ENCODE measurements at places on chromosomes 16 and 17.

DNA sequence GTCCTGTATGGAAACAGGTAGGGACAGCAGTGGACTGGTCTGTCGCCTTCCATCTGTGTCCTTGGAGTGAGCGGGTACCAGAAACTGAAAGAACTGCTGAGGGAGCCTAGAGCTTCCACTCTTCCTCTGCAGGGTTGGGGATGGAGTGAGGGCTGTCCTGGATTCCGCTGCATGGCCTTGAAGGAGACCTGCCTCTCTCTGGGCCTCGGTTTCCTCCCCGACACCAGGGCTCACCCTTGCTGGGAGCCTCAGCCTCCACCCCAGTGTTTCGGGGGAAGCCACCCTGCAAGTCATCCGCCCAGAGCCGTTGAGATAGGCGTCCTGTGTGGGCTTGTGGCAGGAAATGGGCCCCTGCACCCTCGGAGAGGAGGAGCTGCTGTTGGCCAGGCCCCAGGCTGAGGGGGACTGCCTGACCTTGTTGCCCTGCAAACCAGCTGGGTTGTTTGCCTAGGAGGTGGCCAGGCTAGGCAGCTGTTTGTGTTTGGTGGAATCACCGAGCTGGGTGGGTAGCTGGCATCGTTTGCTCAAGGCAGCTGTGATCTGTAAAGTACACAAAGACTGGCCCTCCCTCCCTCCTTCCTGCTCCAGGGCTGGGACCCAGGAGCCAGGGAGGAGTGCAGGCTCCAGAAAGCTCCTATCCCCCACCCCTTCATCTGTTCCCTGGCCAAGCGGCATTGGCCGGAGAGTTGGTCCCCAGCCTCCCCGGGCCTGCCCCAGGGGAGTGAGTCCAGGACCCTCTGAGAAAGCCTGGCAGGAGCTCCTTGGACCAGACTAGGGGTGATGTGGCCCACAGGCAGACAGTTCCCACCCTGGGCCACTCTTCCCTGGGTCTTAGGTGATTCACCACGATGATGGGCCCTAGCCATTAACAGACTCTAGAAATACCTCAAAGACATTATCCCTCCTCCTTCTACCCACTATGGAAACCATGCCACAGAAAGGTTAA, 1.3 kb downstream of the RAB37 start:
- DNase-seq, result peak; percentile 79

- DNase-seq, result no peak
Observed at GRCh38 chr17:79424471-79425185, 186.2 kb downstream of the RBFOX3 start.

- no peak for DNase-seq
Observed at GRCh38 chr17:49213399-49213798, 2.9 kb downstream of the ABI3 start.

GRCh38 chr17:7515911-7516610, 31.9 kb downstream of the POLR2A start:
- no peak for DNase-seq

DNA sequence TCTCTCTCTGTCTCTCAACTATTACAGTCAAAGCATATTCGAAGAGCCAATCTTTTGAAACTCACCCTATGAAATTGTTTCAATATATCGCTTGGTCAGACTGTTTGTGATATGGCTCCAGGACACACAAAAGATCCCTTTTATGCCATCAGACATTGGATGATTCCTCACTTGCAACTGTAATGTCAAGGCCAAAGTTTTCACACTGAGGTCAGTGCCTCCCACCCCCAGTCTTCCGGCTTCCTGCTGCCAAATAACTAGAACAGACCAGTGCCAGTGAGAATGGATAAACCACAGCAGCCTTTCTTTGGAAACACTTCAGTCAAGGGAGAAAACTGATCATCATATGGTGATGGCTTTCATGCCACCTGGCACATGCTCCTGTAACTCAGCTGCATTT, 321.9 kb upstream of the ZFHX3 start:
- no peak for DNase-seq

- DNase-seq, result no peak
Observed at GRCh38 chr16:87733190-87733589, 32.6 kb downstream of the KLHDC4 start.

GRCh38 chr17:15380446-15380845, 39.0 kb upstream of the TEKT3 start:
- no peak for DNase-seq

DNA sequence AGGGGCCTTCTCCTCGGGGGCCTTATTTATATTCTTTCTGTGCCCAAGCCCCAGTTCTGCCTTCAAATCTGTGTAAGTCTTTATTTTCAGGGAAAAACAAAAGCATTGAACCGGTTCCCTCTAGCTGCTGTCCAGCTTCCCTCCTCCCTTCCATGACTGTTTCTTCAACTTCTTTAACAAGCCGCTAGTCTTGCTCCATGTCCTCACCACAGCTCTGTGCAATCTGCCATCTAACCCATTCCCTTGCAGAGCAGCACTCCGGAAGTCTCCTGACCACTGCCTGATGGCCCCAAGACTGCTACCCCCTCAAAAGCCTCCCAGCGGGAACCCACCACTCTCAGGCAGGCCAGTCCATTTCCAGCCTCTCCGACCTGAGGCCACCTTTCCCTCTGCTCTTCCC, 16.9 kb downstream of the EMC8 start:
- no peak for DNase-seq

GRCh38 chr16:83615953-83616350, 191.8 kb upstream of the HSBP1 start:
- no peak for DNase-seq

DNA sequence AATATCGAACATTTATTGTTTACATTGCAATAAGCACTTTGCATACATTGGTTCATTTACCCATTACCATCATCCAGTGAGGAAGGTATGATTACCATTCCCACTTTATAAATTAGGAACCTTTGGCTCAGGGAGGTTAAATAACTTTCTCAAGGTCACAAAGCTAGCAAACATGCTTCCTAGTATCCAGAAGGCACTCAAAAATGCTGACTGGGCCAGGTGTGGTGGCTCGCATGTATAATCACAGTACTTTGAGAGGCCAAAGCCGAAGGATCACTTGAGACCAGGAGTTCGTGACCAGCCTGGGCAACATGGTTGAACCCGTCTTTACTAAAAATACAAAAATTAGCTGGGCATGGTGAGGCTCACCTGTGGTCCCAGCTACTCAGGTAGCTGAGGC, 259.6 kb downstream of the TMEM114 start:
- no peak for DNase-seq

DNA sequence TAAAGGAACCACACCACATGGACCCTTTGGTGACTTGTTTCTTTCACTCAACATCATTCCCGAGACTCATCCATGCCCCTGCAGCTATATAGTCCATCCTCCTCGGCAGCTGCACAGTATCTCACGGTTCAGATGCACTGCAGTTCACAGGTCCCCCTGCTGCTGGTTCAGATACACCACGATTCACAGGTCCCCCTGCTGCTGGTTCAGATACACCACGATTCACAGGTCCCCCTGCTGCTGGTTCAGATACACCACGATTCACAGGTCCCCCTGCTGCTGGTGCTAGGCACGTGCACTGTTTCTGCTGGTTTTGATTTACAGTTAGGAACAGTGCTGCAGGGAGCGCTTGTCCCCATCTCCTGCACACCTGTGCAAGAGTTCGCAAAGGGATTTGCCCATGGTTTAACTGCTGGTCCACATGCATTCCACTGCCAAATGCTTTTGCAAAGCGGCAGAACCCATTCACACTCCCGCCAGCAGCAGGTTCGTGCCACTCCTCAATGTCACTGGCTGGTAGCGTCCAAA, 3.8 kb downstream of the HSDL1 start:
- no peak for DNase-seq

DNA sequence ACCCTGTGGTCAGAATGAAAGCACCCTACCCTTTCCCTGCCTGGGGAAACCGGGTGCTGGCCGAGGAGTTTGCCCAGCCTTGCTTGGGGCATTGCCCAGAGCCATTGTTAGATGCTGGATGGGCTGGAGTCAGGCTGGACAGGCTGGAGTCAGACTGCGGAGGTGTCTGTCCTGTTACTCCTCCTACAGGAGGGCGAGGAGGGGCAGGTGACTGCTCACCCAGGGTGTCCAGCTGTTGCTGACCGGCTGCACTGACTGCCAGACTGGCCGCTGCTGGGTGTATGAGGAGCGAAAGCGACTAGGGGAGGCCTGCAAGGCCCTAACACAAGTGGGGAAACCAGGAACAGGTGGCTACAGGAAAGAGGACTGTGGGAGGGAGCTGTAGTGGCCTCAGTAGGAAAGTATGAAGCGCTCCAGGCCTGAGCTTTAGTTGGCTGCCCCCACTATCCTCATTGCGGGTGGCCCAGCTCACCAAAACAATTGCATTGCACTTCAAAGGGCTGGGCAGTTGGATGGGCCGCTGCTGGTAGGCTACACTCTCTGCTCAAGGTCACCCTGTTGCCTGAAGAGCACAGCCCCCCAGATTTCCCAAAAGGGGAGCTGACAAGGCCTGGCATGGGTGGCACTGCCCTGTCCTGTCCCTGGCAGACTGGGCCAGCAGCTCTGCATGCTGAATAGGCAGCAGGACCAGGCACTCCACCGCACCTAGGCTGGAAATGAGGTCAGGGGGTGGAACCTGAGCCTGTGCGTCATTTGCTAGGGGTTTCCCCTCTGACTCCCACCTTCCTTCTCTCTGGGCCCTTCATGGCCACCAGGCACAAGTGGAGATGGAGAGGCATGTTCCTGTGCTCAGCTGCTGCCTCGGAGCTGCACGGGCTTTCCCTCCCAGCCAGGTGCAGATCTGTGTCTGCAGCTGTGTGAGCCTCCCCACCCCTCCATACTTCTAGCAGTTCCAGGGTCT, 18.4 kb downstream of the LDHD start:
- DNase-seq, result peak; percentile 83

DNA sequence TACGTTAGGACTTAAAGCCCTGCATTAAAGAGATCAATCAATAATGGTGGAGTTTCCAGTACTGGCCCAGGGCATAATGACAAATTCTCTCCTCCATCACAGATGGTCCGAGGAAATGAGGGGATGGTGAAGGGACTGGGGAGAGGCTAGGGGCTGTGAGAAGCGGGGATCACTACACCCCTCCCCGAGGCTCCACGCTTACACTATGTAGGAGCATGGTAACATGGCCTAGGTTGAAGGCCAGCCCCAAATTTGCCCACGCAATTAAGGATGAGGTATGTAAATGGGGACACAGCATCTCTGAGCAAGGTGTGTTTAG, 8.0 kb upstream of the AKTIP start:
- no peak for DNase-seq

DNA sequence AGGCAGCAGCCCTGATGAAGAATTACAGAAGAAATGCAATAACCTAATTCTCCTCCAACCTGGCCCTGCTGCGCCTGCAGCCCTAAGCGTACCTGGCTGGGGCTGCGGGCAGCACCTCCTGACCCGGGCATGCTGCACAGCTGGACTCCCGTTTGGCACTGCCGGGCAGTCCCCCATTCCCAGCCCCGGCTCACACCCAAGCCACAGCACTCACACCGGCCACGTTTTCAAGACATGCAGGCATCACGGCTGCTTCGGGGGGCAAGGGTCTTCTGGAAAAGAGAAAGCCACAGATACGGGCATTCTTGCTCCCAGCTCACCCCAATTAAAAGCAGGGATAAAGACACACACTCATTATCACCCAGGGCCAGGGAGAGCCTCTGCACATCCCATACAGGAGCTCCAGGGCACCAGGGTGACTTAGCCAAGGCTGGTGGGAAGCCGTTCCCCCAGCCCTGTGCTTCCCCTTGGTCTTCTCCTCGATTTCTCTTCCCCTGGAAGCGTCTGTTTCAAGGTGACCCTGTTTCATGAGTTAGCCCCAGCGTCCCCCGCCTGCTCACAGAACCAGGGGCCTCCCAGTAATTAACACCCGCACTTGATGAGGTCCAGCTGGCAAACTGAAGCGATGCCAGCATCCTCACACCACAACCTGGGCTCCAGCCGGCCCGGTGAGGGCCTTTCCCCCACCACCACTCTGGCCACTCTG, 216.7 kb downstream of the C16orf78 start:
- no peak for DNase-seq

DNA sequence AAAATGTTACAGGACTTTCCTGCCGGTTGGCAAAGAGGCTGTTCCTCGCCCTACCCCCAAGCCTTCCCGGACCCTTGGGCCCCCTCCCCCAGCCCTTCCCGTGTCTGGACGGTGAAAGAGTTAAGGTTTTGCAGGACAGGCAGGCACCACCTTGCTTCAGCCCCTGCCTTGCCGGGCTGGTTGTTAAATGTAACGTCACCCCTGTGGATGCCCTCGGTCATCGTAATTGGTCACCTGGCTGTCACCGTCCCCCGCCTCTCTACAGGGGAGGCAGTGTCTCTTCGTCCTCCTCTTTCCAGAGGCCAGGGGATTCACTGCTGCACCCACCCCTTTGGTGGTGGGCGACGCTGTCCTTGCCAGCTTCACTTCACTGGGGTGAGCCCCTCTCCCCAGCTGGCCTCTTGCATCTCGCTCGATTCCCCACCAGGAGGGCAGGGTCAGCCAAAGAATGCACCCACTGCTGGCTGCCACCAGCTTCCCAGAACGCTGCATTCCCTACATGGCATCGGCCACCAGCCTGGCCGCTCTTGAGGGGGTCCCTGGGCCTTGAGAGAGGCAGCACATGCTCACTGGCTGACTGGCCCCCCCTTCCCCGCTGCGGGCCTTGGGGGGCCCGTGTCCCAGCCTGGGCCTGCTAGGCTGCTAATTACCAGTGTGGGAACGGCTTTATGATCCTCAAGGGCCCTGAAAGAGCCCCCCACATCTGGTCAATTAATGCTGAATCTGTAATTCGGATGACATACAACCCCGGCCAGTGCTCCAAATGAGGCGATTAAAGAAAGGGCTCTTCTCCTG, 25.2 kb upstream of the GSE1 start:
- no peak for DNase-seq

GRCh38 chr16:54792811-54793210, 137.9 kb upstream of the IRX5 start:
- no peak for DNase-seq

DNA sequence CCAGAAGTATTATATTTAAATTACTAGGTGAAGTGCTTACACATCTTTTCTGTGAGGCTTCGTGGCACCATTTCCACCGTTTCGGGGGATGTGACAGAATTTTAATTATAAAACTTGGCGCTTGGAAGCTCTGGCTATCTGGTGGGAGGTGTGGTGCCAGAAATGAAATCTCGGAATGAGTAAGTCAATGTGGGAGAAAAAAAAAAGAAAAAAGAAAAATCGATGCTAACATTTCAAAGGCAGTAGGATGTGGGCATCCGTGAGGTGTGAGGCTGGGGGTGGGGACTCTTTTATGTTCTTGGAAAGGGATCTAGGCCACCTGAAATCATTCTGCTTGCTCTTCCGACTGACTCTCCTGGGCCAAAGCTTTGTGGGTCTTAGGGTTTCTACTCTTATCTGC, 21.9 kb downstream of the CPPED1 start:
- DNase-seq, result peak; percentile 8

- DNase-seq, result no peak
Observed at GRCh38 chr17:78976907-78977680, 2.6 kb downstream of the LGALS3BP start.

- peak; percentile 57 for DNase-seq
Observed at GRCh38 chr16:1309888-1310831, 724 bp downstream of the UBE2I start.

DNA sequence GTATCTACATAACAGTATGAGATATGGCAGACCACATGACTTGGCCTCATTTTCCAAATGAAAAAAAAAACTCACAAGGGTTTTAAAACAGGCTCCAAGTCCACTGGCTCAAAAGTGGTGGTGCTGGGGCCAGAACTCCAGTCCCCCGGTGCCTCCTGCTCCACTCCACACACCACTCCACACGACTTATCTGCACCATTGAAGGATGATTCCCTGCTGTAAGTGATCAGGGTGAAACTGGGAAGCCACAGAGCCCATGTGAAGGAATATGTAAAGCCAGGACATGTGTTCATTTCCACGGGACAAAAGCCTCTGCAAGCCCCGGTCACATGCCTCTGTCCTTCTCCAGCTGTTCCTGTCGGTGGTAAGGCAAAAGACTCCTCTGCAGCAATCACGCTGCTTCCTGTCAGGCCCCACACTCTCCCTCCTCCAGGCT, 97.2 kb downstream of the ZNF18 start:
- DNase-seq, result no peak
